Activated CD4-positive, alpha-beta T cell treated with anti-CD3 and anti-CD28 coated beads, Interleukin-2, amount 50 U/mL, for 4 hours (primary cell): ENCODE measurements at places on chromosomes 6 and 20.

DNA sequence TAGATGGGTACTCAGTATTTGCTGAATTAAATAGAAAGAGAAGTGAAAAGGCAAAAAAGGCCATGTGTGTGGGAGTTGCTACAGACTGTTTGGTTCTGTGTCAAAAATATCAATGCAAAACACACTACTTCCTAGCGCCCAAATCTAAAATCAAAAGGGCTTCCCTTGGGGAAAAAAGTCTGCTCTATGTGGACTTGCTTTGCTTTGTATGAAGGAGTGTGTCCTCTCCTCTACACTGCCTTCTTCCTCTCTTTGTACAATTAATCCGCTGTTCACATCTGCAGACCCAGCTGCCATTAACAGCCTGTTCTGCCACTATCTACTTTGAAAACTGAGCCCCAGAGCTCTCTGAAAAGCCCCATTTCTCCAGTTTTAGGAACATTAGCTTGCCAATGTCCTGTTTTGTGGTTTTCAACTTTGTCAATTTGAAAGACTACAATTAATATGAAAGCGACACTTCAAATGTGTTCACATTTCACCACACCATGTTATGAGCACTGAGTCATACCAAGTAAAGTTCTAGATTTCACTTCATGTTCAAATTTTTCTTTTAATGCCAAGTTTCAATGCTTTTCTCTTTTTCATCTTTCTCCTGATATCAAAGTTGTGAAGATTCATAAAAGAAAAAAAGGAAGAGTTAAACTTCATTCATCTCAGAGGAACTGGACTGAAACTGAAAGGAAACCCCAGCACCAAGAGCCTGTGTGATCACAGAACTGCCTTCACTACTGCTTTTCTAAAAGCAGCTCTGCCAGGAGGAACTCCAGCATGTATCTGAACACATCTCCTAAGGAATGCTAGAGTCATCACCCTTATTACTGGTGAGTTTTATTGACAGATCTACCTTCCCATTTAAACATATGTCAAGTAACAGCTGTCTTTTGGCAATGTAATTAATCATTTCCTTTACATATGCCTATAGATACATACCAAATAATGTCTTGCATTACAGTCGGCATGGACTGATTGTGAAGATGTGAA, 102.6 kb downstream of the KIF13A start:
- DNase-seq, result no peak

- DNase-seq, result no peak
Measured at GRCh38 chr6:161038229-161039031, 46.9 kb downstream of the MAP3K4 start.

- DNase-seq, result no peak
Measured at GRCh38 chr20:62959101-62959971, 6.8 kb downstream of the SLC17A9 start.

DNA sequence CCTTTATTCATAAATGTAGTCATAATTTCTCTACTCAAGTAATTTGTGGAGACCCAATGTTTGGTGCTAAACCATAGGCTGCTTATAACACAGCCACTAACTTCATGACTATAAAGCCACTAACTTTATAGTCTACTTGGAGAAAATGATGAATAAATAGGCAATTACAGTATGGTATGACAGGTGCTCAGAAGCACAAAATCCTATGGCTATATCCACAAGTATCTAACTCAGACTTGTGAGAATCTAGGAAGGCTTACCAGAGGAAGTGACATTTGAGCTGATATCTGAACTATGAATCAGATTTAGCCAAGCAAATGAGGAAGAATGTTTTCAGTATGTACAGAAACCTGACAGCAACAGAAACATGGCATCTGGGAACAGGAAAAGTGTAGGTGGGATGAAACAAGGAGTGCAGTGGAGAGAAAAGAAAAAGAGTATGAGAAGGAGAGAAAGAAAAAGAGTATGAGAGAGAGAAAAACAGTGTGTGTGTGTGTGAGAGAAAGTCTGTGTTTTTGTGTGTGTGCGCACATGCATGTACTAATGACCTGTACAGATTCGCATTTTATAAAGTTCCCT, 59.9 kb downstream of the REV3L start:
- no peak for DNase-seq
